ENCODE measurements at places on chromosomes 1 and 21.
A peak's percentile ranks its signal among the peaks of the same experiment; 100 is the strongest.

- DNase-seq: no peak
Measured at GRCh38 chr1:218694636-218695035, 349.5 kb downstream of the TGFB2 start.

DNA sequence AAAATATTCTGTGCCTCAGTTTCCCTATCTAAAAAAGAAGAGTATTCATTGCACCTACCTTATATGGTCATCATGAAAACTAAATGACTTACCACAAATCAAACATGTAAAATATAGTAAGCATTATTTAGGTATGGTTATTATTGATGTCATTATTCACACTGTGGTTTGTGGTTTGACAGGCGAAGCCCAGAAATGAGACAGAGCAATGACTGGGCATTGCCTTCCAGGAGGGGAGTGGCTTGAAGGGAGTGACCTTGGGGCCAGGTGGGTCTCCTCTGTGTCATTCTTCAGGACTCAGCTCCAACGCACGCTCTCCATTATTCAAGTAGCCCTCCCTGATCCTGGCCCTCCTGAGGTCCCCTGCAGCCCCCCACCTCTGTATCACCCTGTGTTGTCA lies 133.7 kb downstream of the DMRTA2 start:
- no peak for DNase-seq

GRCh38 chr1:10101929-10102328 lies 69.2 kb downstream of the UBE4B start:
- no peak for DNase-seq

GRCh38 chr1:193437785-193438184 lies 251.4 kb upstream of the B3GALT2 start:
- no peak for DNase-seq

GRCh38 chr1:10319750-10320149 lies 79.1 kb upstream of the PGD start:
- DNase-seq: no peak

- no peak for DNase-seq
Measured at GRCh38 chr1:4064150-4064889, 164.2 kb upstream of the C1orf174 start.

DNA sequence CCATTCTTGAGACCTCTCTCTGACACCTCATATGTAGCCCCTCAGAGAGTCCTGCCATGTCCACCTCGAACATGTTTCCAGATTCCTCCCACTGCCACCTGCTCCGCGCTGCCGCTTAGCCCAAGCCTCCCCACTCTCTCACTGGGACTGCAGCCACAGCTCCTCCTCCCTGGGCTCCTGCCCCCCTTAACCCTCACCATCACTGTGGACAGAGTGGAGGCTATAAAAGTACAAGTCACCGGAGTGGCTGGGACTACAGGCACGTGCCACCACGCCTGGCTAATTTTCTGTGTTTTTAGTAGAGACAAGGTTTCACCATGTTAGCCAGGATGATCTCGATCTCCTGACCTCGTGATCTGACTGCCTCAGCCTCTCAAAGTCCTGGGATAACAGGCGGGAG lies 77.0 kb downstream of the VWA5B1 start:
- DNase-seq: no peak

- no peak for DNase-seq
Measured at GRCh38 chr1:67489643-67490042, 59.4 kb upstream of the SERBP1 start.

DNA sequence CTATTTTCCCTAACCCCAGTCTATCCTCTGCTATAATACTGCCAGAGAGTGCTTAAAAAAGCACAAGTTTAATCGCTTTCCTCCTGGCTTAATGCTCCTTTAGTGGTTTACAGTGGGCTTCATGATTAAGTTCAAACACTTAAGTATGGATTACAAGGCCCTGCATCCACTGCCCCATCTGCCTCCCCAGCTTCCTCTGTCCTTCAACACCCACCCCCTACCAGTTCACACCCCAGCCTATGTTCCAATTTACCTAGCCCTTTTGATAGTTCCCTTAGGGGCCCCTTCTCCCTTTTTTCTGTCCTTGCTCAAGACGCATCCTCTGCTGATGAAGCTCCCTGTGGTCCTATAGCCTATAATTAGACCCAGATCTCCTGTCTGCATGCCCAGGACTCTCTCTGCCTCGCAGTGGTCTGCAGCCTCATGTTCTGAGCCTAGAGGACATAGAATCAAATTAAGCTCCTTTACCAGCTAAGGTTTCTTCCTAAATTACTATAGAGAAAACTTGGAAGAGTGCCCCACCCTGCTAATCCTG lies 212.5 kb downstream of the FGGY start:
- no peak for DNase-seq

- no peak for DNase-seq
Measured at GRCh38 chr1:161803181-161803580, 37.1 kb downstream of the ATF6 start.

- DNase-seq: no peak
Measured at GRCh38 chr1:234386122-234386521, 12.9 kb downstream of the COA6 start.

DNA sequence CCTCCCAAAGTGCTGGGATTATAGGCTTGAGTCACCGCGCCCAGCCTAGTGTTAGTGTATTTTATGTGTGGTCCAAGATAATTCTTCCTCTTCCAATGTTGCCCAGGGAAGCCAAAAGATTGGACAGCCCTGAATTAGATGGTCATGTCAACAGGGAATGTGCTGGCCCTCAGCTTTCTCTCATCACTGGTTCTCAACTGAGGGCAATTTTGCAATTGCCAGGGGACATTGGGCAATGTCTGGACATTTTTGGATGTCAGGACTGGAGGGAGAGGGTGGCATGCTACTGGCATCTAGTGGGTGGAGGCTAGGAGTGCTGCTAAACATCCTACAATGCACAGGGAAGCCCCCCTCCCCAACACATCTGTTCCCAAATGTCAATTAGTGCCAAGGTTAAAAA lies 95.0 kb downstream of the LAMC2 start:
- DNase-seq: no peak

- DNase-seq: peak; percentile 22
Measured at GRCh38 chr1:180636138-180636537, 4.3 kb downstream of the XPR1 start.

DNA sequence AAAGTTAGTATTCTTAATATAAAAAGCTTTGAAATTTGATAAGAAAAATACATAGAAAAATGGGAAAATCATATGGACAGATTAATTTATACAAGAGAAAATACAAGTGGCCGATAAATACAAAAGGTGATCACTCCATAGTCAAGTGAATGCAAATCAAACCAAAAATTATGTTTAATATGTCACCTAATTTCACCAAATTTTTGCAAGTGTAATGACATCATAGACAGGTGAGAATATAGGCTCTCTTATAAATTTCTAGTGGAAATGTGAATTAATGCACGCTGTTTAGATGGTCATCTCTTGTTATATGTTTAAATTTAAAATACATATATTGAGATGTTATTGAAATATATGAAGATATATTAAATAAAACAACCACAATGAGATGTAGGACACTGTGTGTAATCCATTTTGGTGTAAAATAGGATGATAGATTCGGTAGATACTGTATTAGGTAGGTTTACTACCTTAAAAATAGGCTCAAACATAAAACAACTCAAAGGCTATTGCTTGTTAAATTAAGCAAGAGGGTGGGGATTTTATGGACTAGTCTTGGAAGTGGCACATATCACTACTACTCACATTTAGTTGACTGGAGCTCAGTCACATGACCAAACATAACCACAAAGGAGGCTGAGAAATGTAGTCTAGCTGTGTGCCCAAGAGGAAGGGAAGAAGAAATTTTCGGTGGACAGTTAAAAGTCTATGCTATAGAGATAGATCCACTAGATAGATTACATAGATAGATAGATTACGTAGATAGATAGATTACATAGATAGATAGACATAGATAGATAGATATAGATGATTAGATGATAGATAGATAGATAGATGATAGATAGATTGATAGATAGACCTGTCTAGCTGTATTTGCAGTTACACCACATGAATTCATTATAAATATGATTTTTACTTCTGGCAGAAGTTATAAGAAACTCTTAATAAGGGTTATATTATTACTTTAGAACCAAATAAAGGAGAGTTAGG lies 9.2 kb downstream of the INSL5 start:
- DNase-seq: no peak

GRCh38 chr21:34941162-34941561 lies 107.9 kb downstream of the RUNX1 start:
- no peak for DNase-seq

DNA sequence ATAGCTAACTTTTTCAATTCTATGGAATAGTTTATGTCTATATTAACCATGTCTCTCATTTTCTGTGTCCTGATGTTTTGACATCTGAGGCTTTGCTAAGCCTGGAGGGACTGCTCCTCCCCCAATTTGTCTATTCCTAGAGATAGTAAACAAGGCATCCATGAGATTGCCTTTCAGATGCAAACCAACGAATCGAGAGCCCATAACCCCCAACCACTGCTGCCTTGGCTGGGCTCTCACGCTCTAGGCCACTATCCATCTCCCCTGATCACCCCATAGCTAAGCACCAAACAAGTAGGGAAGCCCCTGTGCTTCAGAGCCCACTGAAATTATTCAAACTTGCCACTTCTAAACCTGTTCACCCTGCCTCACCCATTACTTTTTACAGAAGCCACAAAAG lies 437.7 kb downstream of the SETD4 start:
- no peak for DNase-seq

GRCh38 chr1:214126697-214127146 lies 138.9 kb downstream of the PROX1 start:
- no peak for DNase-seq

DNA sequence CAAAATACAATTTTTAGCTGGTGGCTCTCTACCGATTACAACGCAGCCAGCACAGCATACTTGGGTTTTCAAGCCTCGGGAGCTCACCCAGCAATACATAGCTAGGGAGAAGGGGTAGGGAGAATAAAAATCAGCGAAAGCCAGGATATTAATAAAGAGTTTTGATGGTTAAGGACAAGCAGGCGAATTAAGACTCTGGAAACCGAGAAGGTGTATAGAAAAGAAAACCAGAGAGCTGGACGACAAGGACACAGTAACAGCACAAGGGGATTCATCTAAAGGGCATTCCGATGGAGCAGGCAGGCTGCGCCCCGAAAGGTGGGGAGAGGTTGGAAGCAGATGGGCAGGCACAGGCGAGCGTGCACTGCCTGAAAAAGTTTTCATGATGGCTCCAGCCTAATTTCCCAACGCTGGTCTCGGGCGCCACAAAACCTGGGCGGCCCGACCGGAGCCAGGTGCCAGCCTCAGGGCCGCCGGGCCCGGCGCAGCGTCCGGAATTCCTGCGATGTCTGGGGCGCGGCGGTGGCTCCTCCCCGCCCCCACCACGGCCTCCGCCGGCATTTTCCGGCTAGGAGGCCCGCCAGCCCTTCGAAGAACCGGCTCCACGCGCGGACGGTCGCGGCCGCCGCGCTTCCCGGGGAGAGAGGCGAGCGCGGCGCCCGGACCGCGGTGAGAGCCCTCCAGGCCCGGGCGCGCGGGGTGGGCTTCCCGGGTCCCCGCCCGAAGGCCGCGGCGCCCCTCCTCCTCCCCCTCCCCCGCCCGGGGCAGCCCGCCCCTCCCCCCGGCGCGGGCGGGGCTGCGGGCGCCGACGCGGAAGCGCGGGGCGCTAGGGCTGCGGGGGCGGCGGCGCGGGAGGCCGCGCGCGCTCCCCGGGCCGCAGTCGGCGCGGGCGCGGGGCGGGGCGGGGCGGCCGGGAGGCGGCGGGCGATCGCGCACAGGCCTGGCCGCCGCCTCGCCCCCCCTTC lies 774 bp upstream of the DYRK1A start:
- DNase-seq: no peak

GRCh38 chr1:221827307-221827642 lies 85.4 kb upstream of the DUSP10 start:
- no peak for DNase-seq

GRCh38 chr1:201006450-201006849 lies 17.1 kb downstream of the KIF21B start:
- no peak for DNase-seq

DNA sequence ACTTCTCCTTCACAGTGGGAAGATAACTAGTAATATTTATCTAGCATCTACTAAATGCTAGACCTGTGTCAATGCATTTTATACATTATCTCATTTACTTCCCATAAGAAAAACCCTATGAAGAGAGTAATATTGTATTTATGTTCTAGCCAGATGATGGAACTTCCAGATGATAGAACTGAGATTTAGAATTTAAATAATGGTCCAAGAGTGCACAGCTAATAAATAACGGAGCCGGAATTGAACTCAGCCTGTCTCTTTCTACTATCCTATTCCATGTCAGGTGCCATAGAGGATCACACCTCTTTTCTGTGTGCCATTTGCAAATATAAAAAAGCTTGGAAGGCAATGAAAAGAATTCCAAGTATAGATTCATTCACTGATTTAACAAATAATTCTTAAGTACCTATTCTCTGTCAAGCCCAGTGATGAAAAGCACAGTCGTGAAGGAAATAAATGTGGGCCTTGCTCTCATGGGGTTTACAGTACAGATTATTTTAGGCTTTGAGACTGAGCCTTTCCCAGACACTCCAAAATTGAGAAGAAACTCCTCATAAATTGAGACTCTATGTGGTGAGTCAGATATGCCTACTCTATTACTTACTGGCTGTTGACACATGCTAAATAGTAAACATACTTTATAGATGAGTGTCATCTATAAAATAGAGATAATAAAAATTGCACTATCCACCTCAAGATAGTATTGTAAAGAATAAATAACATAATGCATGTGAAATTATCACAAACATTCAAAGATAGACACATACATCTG lies 378.0 kb upstream of the PRMT6 start:
- peak; percentile 26 for DNase-seq

- DNase-seq: peak; percentile 81
Measured at GRCh38 chr1:220732137-220732536, 16.0 kb upstream of the MTARC2 start.

DNA sequence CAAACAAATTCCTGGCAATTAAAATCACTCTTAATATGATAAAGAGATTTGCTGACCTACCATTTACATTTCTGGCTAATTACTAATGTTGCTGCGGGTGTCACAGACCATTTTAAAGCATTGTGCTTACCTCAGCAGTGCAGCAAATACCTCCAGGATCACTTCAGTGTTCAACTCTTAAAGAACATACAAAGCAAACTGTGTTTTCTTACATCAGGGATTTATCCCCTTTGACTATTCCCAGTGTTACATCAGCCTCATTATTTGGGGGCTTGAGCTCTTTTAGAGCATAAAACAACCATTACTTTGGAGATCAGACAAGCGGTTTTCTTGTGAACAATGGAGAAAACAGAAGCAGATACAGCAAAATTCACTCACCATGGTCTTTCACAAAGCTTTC lies 185.4 kb downstream of the LYPLAL1 start:
- no peak for DNase-seq

- DNase-seq: no peak
Measured at GRCh38 chr21:27498025-27498424, 531.1 kb upstream of the ADAMTS5 start.

- no peak for DNase-seq
Measured at GRCh38 chr1:89608984-89609725, 23.8 kb upstream of the LRRC8C start.

GRCh38 chr1:172177849-172178248 lies 242.6 kb upstream of the C1orf105 start:
- peak; percentile 76 for DNase-seq

All from LNCaP clone FGC (cell line).